ENCODE measurements at places on chromosomes 5 and 9. TPM values are rescaled to one million over a fixed set of nuclear protein-coding genes. Genes with fewer than 3 reads are reported as not detected.

The GRM6 gene
- not detected for total RNA-seq

The MCTP1 gene
- total RNA-seq, result 23.7 TPM

The BASP1 gene
- 73.3 TPM for total RNA-seq

The CD74 gene
- 41.6 TPM for total RNA-seq

The TNC gene
- total RNA-seq, result 213 TPM

The FAM200C gene
- 1.5 TPM for total RNA-seq

The FOXI1 gene
- total RNA-seq, result not detected

The NKD2 gene
- total RNA-seq, result 0.13 TPM

The ARL14EPL gene
- not detected for total RNA-seq

The PKD2L2 gene
- total RNA-seq, result not detected

The KIAA0825 gene
- total RNA-seq, result 2.2 TPM

The SLC4A9 gene
- 0.13 TPM for total RNA-seq

The FOCAD gene
- total RNA-seq, result 23.6 TPM

The ARHGEF37 gene
- 1.3 TPM for total RNA-seq

The ECM2 gene
- total RNA-seq, result 0.13 TPM

The C9orf50 gene
- total RNA-seq, result 0.16 TPM

The PCDHB11 gene
- total RNA-seq, result 0.63 TPM

The BRINP1 gene
- total RNA-seq, result 0.51 TPM

The CARD9 gene
- total RNA-seq, result 0.76 TPM

The SLC22A4 gene
- 1.1 TPM for total RNA-seq

The SPINK6 gene
- total RNA-seq, result not detected

The LIX1 gene
- total RNA-seq, result 0.89 TPM

The SPINK4 gene
- not detected for total RNA-seq

The GGTA1 gene
- not detected for total RNA-seq

The CD14 gene
- not detected for total RNA-seq

The SPATA31A3 gene
- not detected for total RNA-seq

The FBP1 gene
- total RNA-seq, result not detected

The ZDHHC11B gene
- not detected for total RNA-seq

The LECT2 gene
- total RNA-seq, result not detected

The SHOC1 gene
- not detected for total RNA-seq

The C9orf153 gene
- total RNA-seq, result not detected

The ACTBL2 gene
- 16.5 TPM for total RNA-seq

The PCA3 gene
- not detected for total RNA-seq

The ELL2 gene
- 21.8 TPM for total RNA-seq
